NCI-H2171 treated with DMSO at 0.1 percent for 48 hours (cell line): ENCODE measurements at places on chromosomes 5 and 9.

GRCh38 chr9:134379831-134380365 is 53.6 kb downstream of the RXRA start:
- no peak for DNase-seq

DNA sequence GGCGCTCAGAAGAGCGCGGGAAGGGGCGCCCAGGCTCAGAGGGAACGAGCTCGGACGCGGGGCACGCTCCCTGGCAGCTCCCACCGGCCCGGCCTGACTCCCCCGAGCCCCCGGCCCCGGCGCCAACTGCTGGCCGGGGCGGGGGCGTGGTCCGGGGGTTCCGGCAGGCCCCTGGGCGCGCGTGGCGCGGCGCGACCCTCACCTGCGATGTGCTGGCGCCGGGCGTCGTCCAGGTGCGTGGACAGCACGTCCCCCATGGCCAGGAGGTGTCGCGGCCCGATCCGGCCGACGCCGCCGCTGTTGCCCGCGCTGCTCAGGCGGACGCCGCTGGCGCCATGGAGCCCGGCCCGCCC is 43.5 kb upstream of the STXBP1 start:
- DNase-seq = no peak

GRCh38 chr5:160311491-160312133 is 752 bp downstream of the CCNJL start:
- no peak for DNase-seq

- no peak for DNase-seq
Observed at GRCh38 chr9:93203026-93203717, 19.2 kb downstream of the WNK2 start.

DNA sequence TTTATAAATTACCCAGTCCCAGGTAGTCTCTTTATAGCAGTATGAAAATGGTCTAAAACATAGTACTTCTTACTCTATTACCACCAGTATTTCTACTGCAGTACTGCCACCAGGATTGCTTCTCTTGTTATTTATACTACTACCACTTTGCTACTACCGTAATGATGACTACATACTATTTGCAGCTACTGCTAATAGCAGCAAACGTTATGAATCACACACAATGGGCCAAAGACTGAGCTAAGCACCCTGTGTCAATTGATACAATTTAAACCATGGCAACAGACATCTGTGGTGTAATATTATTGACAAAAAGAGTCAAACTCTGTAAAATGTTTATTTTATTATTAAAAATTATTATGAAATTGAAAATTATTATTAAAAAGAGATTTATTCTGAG is 15.3 kb upstream of the KIF12 start:
- DNase-seq = no peak

DNA sequence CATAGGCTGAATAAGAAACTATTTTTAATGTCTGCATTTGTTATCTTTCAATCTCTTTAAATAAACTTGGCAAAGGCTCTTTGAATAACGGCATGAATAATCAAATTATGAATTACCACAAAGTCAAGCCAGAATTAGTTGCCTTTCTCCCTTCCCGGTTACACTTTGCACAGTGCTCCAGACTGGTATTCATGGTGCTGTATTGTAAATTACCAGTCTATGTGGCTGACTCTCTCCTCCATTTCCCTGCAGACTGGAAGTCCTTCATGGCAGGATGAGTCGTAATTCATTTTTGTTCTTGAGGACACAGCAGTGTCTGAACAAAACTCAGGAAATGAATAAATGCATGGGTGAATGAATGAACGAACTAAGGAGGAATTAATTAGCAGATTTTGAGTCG is 142.9 kb downstream of the GNA14 start:
- DNase-seq = no peak

DNA sequence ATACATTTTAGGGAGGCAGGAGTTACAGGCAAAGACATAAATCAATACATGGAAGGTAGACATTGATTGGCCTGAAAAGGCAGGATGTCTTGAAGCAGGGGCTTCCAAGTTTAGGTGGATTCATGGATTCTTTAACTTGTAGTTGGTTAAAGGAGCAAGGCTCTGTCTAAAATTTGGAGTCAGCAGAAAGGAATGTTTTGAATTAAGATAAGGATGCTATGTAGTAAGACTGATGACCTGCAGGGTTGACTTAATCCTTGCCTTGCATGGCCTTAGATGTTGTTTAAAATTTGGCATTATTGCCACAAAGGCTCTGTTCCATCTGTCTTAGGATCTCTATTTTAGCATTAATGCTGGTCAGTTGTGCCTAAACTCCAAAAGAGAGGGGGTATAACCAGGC is 171.3 kb downstream of the C5orf15 start:
- DNase-seq = no peak

DNA sequence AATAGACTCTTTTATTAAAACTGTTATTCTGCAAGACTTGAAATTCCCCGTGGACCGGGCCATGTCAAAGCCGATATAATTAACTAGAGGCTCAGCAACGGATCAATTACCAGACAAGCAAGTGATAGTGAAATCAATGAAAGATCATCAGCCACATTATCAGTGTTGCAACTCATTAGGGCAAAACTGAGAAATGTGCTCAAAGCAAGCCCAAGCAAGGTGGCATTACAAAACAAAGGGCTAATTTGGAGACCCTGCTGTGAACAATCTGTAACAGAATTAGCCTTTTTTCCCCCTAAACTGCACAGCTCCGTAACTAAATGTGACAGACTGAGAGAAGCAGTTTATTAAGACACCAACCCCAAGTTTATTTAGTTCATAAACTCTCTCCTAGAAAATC is 140.3 kb downstream of the BNC2 start:
- DNase-seq = peak; percentile 45

GRCh38 chr5:91007251-91007650 is 375.9 kb downstream of the ARRDC3 start:
- DNase-seq = no peak

- DNase-seq = no peak
Observed at GRCh38 chr5:172854451-172854871, 20.4 kb downstream of the ERGIC1 start.
